Endodermal cell (in vitro differentiated cells): ENCODE measurements at places on chromosomes 2 and 18. TPM values are rescaled to one million over a fixed set of nuclear protein-coding genes. Genes with fewer than 3 reads are reported as not detected.

GRCh38 chr18:33152376-33152775 lies 288.1 kb downstream of the CCDC178 start:
- no peaks in the 10 kb centered on the region for H3K36me3 ChIP-seq
- H3K27ac ChIP-seq, result no peak overlapping the region
- no peak for DNase-seq
- no peak overlapping the region for H3K4me3 ChIP-seq

Gene MDH1B
- total RNA-seq, result 1.6 and 2.9 TPM in 2 replicates

Gene TEX51
- not detected in 2 replicates for total RNA-seq

- H3K27ac ChIP-seq, result no peak overlapping the region
- no peak overlapping the region for H3K4me3 ChIP-seq
- H3K36me3 ChIP-seq, result peaks cover 11% of the 10 kb centered on the region
- no peaks in the 10 kb centered on the region for H3K27me3 ChIP-seq
Observed at GRCh38 chr2:29164091-29164846, 49.1 kb downstream of the CLIP4 start.

Gene KIF1A
- total RNA-seq, result 61.4 to 88.9 TPM (median 83.1 TPM) in 3 replicates

- H3K27ac ChIP-seq, result no peak overlapping the region
- H3K4me3 ChIP-seq, result no peak overlapping the region
Observed at GRCh38 chr2:118974103-118974993, 32.4 kb downstream of the MARCO start.

Gene CNGA3
- 0.26 TPM in 1 of 3 replicates, not detected in the others for total RNA-seq

Gene TMEM17
- 2.0 and 3.2 TPM in 2 replicates for total RNA-seq

- no peaks in the 10 kb centered on the region for H3K36me3 ChIP-seq
- no peak for DNase-seq
- H3K27me3 ChIP-seq, result no peaks in the 10 kb centered on the region
- H3K4me3 ChIP-seq, result no peak overlapping the region
Observed at GRCh38 chr2:112885506-112885902, 25.5 kb upstream of the IL37 start.

- H3K4me1 ChIP-seq, result peaks cover 8% of the 10 kb centered on the region
- H3K27me3 ChIP-seq, result no peaks in the 10 kb centered on the region
- no peak for DNase-seq
Observed at GRCh38 chr2:161994761-161995520, 79.1 kb downstream of the DPP4 start.

Gene HSPD1
- 588 and 626 TPM in 2 replicates for total RNA-seq

DNA sequence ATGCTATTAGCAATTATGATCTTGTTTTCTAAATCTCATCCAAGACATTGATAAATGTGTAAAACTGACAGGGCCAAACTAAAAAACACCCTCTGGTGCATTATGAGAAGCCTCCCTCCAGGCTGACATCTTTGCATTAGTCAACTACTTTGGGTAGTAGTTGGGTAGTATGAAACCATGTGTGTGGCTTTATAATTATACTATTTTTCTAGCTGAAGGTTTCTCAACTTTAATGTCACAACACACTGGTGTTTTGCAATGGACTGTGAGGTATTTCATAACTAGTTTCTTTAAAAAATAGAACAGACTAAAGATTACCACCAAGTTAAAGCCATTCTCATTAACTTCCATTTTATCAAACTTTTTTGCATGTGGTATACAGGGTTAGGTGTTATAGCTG lies 73.1 kb upstream of the RBMS1 start:
- no peak overlapping the region for H3K4me3 ChIP-seq
- H3K27ac ChIP-seq, result no peak overlapping the region

- no peak overlapping the region for H3K4me3 ChIP-seq
Observed at GRCh38 chr2:121860033-121860757, 104.7 kb downstream of the TSN start.
